Stimulated activated CD8-positive, alpha-beta memory T cell treated with anti-CD3 and anti-CD28 coated beads, Interleukin-4, amount 100 ng/mL, for 1 hour (primary cell): ENCODE measurements at places on chromosomes 4 and X.

DNA sequence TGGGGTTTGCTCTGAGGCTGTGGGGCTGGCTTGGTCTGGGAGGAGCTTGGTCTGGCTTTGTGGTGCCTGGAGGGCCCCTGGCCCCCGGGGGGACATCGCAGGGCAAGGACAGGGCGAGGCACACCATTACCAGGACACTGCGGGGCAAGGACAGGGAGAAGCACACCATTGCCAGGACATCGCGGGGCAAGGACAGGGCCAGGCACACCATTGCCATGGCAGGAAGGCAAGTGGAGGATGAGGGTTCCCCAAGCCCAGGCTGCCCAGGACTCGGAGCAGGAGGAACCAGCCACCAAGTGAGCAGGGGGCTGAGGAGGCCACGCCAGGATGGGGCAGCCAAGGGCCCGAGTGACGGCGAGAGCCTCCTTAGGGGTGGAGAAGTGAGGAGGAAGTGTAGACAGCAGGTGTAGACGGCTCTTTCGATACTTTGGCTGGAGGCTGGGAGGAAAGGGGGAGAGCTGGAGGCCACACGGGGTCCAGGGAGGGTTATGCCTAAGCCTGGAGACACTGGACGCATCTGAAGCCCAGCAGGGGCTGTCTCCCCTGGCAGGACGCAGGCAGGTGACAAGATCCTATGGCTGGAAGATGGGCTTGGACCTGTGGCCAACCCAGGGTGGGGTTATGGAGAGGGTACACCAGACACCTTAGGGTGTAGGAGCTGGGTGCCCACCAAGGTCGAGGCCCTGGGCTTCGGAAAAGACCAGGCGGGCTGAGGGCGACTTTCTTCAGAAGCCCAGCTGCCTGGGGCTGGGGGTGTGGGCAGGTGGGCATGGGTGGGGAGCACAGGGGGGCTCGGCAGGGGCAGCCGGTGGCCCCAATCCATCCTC is 7.3 kb downstream of the NKX1-1 start:
- DNase-seq, result no peak

DNA sequence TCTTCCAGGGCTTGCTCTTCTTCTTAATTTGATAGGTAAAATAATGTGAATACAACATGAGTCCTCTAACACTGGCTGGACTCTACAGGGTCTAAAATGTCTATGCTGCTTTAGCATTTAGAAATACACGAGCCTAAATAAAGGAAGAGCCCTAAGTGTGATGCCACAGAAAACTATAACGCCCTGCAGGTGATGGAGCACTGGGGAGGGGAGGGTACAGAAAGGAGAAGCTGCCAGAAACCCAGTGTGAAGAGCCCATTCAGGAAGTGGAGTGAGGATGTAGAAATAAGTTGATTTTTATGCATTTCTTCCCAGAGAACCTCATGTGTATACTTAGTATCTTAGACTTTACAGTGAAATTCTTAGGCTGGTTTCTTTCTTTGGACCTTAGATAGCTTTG is 83.4 kb downstream of the TNIP2 start:
- DNase-seq, result no peak

DNA sequence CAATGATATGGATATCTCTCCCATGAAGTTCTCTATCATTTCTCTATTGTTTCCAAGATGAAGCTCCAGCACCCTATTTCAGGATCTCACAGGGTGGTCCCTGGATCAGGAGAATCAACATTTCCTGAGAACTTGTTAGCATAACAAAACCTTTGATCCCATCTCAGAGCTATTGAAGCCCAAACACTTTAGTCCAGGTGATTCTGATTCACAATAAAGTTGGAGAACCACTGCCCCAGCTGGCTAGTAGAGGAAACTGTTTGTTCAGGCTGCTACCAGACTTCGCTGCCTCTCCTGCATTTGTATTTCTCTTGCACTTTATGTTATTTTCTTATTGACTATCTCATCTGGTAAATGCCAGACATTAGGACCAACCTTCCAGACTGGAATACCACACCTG is 65.4 kb downstream of the CEP44 start:
- DNase-seq, result no peak

- no peak for DNase-seq
Measured at GRCh38 chrX:43467608-43468234, 188.4 kb upstream of the MAOA start.

DNA sequence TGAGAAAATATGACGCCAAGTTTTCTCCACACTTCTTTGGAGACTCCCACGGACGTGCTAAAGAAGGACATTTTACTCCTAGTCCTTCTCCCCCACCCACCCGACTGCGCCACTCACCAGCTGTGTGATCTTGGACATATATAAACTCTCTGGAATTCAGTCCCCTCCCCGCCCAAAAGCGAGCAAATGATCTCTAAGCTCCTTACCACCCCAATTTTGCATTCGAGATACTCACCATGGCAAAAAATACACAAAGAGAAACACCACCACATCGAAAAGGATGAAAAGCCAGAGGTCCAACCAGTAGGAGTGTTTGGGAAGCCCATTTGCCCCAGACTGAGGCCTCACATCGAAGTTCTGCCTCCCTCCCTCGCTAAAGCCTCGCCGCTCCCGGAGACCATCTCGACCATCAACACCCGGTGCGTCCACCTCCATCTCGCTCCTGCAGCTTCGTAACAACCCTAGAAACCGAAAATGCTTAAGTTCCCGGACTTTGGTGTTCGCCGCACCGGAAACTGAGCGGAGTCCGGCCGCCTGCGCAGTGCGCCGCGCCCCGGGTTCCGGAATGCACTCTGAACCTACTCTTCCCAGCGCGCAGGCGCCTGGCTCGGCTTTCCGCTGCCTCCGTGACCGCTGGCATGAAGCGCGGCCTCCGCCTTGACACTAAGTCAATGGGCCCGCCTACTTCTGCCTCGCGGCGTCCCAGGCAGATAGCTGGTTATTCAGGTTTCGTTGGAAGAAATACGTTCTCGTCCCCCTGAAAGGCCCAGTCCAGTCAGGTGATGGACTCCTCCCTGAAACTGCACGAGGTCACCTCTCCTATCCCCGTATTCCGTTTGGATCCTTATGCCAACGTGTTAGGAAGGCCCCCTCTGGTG is 21.6 kb downstream of the FABP2 start:
- peak; percentile 82 for DNase-seq

DNA sequence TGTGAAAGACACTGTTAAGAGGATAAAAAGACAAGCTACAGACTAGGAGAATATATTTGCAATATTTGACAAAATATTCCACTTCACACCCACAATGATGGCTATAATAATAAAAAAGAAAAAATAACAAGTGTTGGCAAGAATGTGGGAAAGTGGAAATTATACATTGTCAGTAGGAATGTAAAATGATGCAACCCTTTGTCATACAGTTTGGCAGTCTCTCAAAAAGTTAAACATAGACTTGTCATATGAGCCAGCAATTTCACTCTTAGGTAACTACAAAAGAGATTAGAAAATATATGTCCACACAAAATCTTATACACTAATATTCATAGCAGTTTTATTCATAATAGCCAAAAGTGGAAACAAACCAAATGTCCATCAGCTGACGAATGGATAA is 5.2 kb upstream of the RADX start:
- DNase-seq, result no peak

GRCh38 chr4:130705023-130705422 is 1609.1 kb downstream of the C4orf33 start:
- no peak for DNase-seq

DNA sequence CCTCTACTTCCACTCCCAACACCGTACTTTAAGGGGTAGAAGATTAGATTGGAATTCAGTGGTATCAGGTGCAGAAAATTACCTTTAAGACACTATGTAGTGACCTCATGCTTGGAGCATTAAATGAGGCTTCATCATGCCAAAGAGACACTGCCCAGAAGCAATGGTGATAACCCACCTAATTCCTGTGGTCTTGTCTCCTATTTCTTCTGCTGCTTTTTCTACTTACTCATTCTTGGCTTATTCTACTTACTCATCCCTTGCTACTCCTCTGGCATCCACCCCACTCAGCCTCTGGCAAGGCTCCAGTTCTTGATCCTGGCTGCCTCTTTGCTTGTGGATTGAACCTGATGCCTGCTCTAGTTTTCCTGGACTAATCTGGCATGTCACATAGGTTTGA is 62.3 kb upstream of the ADAMTS3 start:
- DNase-seq, result no peak

DNA sequence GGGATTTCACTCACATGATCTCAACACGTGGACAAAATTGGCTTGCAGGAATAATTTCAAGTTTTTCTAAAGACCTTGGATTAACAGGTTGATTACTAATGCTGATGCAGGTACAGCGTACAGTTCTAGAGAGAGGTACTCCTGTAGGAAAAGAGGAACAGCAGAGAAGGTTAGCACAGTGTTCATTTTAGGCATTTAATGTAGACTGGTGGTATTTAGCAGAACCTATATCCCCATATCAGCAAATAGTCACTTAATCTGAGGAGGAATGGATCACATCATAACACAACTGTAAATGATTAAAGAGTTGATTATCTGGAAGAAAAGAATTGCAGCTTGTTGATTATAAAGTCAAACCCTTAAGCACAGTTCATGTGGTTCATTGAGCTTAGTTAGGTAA is 620 bp downstream of the CXCL10 start:
- DNase-seq, result no peak

DNA sequence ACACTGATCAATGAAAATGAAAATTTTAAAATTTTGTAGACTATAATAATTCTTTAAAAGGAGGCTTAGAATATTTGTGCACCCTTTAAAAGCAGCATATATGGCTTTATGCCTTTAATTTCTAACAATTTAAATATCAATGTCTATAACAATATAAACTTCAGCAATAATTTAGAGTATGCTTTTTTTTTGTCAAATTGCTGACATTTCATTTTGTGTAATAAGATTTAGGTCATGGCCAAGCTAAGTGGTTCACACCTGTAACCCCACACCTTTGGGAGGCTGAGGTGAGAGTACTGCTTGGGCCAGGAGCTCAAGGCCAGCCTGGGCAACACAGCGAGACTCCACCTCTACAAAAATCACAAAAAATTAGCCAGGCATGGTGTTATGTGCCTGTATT is 86.2 kb downstream of the PDGFC start:
- no peak for DNase-seq

- no peak for DNase-seq
Measured at GRCh38 chrX:32687379-32687778, 524.0 kb downstream of the DMD start.

DNA sequence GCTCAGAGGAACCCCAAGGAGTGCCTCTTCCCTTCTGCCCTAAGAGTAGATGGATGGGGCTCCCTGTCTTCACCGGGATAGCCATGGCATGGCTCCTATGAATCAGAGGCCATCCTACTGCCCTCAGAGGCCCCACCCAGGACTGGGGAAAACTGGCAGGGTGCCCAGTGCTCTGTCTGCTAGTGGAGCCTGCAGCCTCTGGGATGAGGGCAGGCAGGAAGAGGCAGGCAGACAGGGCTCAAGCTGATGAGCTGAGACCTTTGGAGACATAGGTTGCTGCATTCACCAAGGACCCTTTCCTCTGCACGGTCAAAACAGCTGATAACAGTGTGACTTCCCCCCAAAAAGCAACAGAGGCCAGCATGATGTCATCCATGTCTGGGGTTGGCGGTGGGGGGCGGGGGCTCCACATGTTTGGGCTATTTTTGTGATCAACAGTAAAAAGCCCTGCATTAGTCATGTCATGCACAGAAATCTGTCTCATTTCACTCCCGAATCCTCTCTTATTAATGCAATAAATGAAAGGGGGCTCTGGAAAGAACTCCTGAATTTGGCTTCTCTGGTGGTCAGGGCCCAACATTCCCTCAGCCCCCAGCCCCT is 207.6 kb upstream of the MAMLD1 start:
- DNase-seq, result no peak

- DNase-seq, result no peak
Measured at GRCh38 chr4:85430697-85431096, 44.3 kb upstream of the ARHGAP24 start.

DNA sequence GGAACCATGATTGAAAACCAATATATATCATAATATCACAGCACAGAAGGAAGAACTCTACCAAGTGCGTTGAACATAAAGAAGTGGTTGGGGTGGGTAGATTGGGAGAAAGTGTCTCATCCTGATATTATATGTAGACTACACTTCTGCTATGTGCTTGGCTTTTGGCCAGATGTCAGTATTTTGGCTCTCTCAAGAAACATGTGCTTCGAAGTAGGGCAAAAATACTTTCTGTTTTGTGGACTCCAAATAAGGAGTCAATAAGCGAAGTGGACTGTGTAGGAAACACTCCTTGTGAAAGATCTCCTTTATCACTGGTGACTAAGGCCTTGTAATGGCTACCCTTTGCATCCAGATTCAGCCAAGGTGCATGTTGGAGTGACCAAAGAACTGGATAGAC is 7.8 kb upstream of the HPSE start:
- no peak for DNase-seq

DNA sequence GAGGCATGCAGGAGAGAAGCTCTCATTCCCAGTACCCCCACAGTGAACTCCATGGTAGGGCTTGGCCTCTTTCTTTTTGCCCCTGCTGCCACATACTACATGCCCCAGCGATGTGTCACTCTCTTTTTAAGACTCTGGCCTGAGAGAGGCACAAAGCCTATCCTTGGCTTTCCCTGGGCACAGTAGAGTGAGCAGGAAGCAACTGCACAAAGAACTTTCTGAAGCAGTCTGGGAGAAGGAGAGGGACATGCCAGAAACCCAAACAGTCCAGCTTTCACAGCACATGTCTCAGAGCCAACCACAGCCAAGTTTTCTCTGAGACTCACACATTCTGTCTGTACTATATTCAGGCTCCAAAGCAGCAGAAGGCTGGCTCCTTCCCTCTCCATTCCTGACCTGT is 7.9 kb upstream of the NALF2 start:
- no peak for DNase-seq

- no peak for DNase-seq
Measured at GRCh38 chr4:53273726-53274125, 92.1 kb downstream of the SCFD2 start.
